ENCODE measurements at places on chromosomes 13 and 19. TPM values are rescaled to one million over a fixed set of nuclear protein-coding genes. Genes with fewer than 3 reads are reported as not detected.

DPF1 gene
- not detected for total RNA-seq

GDF15 gene
- total RNA-seq, result 25.5 TPM

PLEKHF1 gene
- 37.1 TPM for total RNA-seq

TMEM150B gene
- total RNA-seq, result not detected

LCP1 gene
- 30.9 TPM for total RNA-seq

ACER1 gene
- total RNA-seq, result not detected

COX7A1 gene
- 33.1 TPM for total RNA-seq

SEMA6B gene
- 8.3 TPM for total RNA-seq

KANK3 gene
- 20.9 TPM for total RNA-seq

FXYD7 gene
- 3.4 TPM for total RNA-seq

ZNF442 gene
- 2.2 TPM for total RNA-seq

KLK15 gene
- not detected for total RNA-seq

SIGLEC10 gene
- 3.7 TPM for total RNA-seq

EXOC3L2 gene
- 6.1 TPM for total RNA-seq

KIR3DL1 gene
- total RNA-seq, result not detected

STK11 gene
- total RNA-seq, result 54.5 TPM

ISYNA1 gene
- total RNA-seq, result 57.5 TPM

SPART gene
- 63.8 TPM for total RNA-seq

SPRY2 gene
- total RNA-seq, result 43.2 TPM

PTGIR gene
- 10.8 TPM for total RNA-seq

SPHK2 gene
- total RNA-seq, result 19.9 TPM

URAD gene
- not detected for total RNA-seq

CEACAM3 gene
- total RNA-seq, result not detected

RNF17 gene
- total RNA-seq, result not detected

ANGPTL4 gene
- total RNA-seq, result 92.8 TPM

ZNF285 gene
- 0.98 TPM for total RNA-seq

SLC17A7 gene
- total RNA-seq, result 0.74 TPM

ITGBL1 gene
- 6.4 TPM for total RNA-seq

LRP3 gene
- total RNA-seq, result 20.6 TPM

OR7A5 gene
- 0.74 TPM for total RNA-seq

SHISA2 gene
- not detected for total RNA-seq

NMRK2 gene
- not detected for total RNA-seq

SYCN gene
- not detected for total RNA-seq

SLC44A2 gene
- total RNA-seq, result 89.4 TPM

KASH5 gene
- total RNA-seq, result not detected

MAST1 gene
- total RNA-seq, result 1.2 TPM

SIGLEC5 gene
- 0.49 TPM for total RNA-seq

All from vagina (tissue), 2 donors.